ENCODE measurements at places on chromosomes 1 and 21. TPM values are rescaled to one million over a fixed set of nuclear protein-coding genes. Genes with fewer than 3 reads are reported as not detected.

The IL24 gene
- 0.81 TPM for total RNA-seq

The BEST4 gene
- total RNA-seq = not detected

The NBPF6 gene
- total RNA-seq = not detected

The CLK2 gene
- 25.6 TPM for total RNA-seq

The IL19 gene
- not detected for total RNA-seq

The FBLIM1 gene
- total RNA-seq = 191 TPM

The RIPK4 gene
- 5.1 TPM for total RNA-seq

The CFAP74 gene
- not detected for total RNA-seq

The ADAMTS1 gene
- total RNA-seq = 180 TPM

The SPATA1 gene
- total RNA-seq = not detected

The TAL1 gene
- 0.16 TPM for total RNA-seq

The FYB2 gene
- total RNA-seq = not detected

The RCAN1 gene
- 31.8 TPM for total RNA-seq

The OPRD1 gene
- not detected for total RNA-seq

The ZMYND12 gene
- total RNA-seq = 0.81 TPM

The SPATA45 gene
- total RNA-seq = not detected

The PRKCZ gene
- 2.1 TPM for total RNA-seq

The LYPD8 gene
- not detected for total RNA-seq

The ARHGEF10L gene
- 8.7 TPM for total RNA-seq

The HMGCS2 gene
- total RNA-seq = not detected

The SLC44A5 gene
- total RNA-seq = not detected

The AGL gene
- total RNA-seq = 5.4 TPM

The ACTN2 gene
- 5.4 TPM for total RNA-seq

The S100B gene
- total RNA-seq = not detected

The TACSTD2 gene
- total RNA-seq = not detected

The CD1D gene
- total RNA-seq = 9.7 TPM

The ST6GALNAC3 gene
- total RNA-seq = 0.16 TPM

The TDRD10 gene
- total RNA-seq = 0.54 TPM

The NBPF20 gene
- total RNA-seq = 2.0 TPM

The TTLL7 gene
- 1.6 TPM for total RNA-seq

The FCRL1 gene
- total RNA-seq = not detected

The USH2A gene
- total RNA-seq = not detected

The GPR3 gene
- total RNA-seq = 0.32 TPM

The ZNF593OS gene
- not detected for total RNA-seq

The S100A8 gene
- not detected for total RNA-seq

The RGSL1 gene
- not detected for total RNA-seq

The CREG1 gene
- total RNA-seq = 120 TPM

The LAD1 gene
- total RNA-seq = not detected

The PTPN7 gene
- not detected for total RNA-seq

Data from cardiac atrium fibroblast (primary cell).